ENCODE measurements at places on chromosomes 2 and 18.
A peak's percentile ranks its signal among the peaks of the same experiment; 100 is the strongest.

- H3K36me3 ChIP-seq: no peaks in the 10 kb centered on the region
- no peaks in the 10 kb centered on the region for H3K27me3 ChIP-seq
- DNase-seq: no peak
- H3K27ac ChIP-seq: no peak overlapping the region
These were observed 4.8 kb upstream of the ARHGAP15 start for GRCh38 chr2:143124445-143124844.

- no peaks in the 10 kb centered on the region for H3K27me3 ChIP-seq
- H3K4me3 ChIP-seq: no peak overlapping the region
- H3K27ac ChIP-seq: no peak overlapping the region
- DNase-seq: no peak
- no peaks in the 10 kb centered on the region for H3K4me1 ChIP-seq
These were observed 32.7 kb downstream of the NCL start for GRCh38 chr2:231431606-231432005.

GRCh38 chr18:12783524-12783923 lies 80.7 kb downstream of the PSMG2 start:
- no peak overlapping the region for H3K4me3 ChIP-seq
- H3K27ac ChIP-seq: no peak overlapping the region
- DNase-seq: no peak
- no peaks in the 10 kb centered on the region for H3K4me1 ChIP-seq
- H3K27me3 ChIP-seq: no peaks in the 10 kb centered on the region
- no peaks in the 10 kb centered on the region for H3K36me3 ChIP-seq

GRCh38 chr2:110888411-110888810 lies 156.0 kb downstream of the ACOXL start:
- H3K4me1 ChIP-seq: no peaks in the 10 kb centered on the region
- DNase-seq: no peak
- no peaks in the 10 kb centered on the region for H3K27me3 ChIP-seq
- no peak overlapping the region for H3K27ac ChIP-seq
- H3K4me3 ChIP-seq: no peak overlapping the region

GRCh38 chr18:275486-275885 lies 7.6 kb upstream of the THOC1 start:
- H3K27me3 ChIP-seq: no peaks in the 10 kb centered on the region
- no peaks in the 10 kb centered on the region for H3K4me1 ChIP-seq
- no peak overlapping the region for H3K27ac ChIP-seq
- H3K4me3 ChIP-seq: no peak overlapping the region
- DNase-seq: no peak

DNA sequence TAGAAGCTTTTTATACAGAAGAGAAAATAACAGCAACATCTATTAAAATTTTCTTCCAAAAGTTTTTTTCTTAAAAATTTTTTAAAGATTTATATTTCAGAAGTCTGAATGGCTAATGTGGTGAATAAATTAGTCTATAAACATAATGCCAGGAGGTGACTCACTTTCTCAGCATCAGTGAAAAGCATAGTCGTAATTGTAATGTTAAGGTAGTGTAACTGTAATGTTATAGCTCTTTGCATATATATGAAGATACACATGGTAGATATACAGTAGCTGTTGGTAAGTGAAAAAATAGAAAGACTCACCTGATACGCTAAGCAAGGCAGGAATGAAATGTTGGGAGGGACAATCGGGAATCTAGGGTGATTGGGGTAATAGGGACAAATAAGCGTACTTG lies 5.5 kb downstream of the TIMM21 start:
- H3K27ac ChIP-seq: no peak overlapping the region
- H3K4me1 ChIP-seq: peaks cover 18% of the 10 kb centered on the region
- H3K36me3 ChIP-seq: no peaks in the 10 kb centered on the region
- no peak for DNase-seq
- no peak overlapping the region for H3K4me3 ChIP-seq

- H3K4me1 ChIP-seq: no peaks in the 10 kb centered on the region
- no peak overlapping the region for H3K27ac ChIP-seq
- no peaks in the 10 kb centered on the region for H3K27me3 ChIP-seq
- no peaks in the 10 kb centered on the region for H3K36me3 ChIP-seq
- DNase-seq: no peak
These were observed 36.8 kb downstream of the PDIA6 start for GRCh38 chr2:10775831-10776230.

DNA sequence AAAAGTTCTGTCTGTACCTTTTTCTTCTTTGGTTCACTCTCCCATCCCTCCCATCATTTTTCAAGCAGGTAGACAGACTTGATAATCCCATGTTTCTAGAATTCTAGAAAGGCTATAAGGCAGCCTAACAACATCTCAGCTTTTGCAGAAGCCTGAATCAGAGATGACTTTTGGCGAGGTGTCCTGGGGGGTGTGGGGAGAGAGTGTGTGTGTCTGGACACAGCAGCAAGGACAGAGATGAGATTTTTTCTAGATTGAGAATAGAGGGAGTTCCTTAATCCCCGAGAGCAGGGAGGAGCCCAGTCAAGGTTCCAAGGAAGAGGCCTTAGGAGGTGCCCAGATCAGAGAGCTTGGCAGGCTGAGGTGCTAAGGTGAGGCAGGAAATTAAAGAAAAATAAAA lies 22.0 kb upstream of the LAPTM4A start:
- peaks cover 6% of the 10 kb centered on the region for H3K4me1 ChIP-seq
- no peaks in the 10 kb centered on the region for H3K36me3 ChIP-seq
- no peaks in the 10 kb centered on the region for H3K27me3 ChIP-seq
- DNase-seq: no peak

DNA sequence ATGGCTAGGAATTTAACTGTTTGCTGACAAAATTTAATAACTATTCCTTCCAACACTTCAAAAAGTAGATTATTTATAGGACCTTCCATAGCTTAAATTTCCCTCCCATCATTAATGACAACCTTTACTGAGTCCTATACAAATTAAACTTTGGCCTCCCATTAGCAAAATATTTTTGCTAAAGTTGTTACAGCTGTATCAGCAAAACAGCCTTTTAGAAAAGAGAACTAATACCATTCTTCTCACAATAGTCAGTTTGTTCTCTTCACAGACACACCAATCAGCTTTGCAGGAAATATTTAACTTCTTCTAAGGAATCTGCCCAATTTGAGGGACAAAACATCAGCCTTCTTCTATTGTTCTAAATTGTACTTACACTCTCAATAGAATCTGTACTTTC lies 12.0 kb upstream of the GCFC2 start:
- no peaks in the 10 kb centered on the region for H3K36me3 ChIP-seq
- DNase-seq: no peak
- H3K4me1 ChIP-seq: no peaks in the 10 kb centered on the region
- H3K27ac ChIP-seq: no peak overlapping the region
- peaks cover 11% of the 10 kb centered on the region for H3K27me3 ChIP-seq
- H3K4me3 ChIP-seq: no peak overlapping the region

DNA sequence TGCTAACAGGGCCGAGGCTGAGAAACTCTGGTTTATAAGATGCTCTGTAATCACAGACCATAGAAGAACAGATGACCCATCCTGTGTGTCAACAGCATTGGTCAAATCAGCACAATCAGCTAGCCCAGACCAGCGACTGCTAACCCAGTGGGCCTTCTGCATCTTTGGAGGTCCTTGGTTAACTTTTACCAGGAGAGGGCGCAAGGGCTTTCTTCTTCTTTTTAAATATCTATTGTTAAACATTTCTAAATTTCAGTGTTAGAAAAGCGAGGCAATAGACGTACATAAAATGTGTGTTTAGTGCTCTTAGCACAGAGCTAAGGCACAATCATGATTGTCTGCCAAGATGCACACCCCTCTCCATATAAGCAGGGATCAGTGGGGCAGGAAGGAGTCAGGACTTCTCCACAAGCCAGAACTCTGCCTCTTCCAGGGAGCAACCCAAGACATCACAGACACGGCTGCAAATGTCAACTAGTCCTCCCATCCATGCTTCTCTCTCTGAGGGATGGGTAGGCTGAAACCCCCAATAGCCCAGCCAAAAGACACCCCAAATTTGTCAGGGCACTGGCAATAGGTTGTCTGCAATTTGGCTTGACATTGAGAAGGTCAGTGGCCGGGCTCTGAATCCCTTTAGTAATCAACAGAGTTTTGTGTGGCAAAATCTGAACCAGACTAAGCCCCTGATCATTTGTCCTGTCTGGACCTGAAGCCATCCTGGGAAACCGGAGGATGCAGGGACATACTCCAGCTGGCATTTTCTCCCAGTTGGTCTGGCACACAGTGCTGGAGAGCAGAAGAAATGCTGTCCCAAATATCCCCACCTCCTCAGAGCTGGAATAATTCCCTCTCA lies 188.2 kb downstream of the BCL2 start:
- H3K36me3 ChIP-seq: no peaks in the 10 kb centered on the region
- H3K27me3 ChIP-seq: no peaks in the 10 kb centered on the region
- no peaks in the 10 kb centered on the region for H3K4me1 ChIP-seq
- no peak overlapping the region for H3K27ac ChIP-seq
- no peak for DNase-seq

GRCh38 chr18:60146220-60146960 lies 226.2 kb downstream of the MC4R start:
- no peak for DNase-seq
- no peak overlapping the region for H3K4me3 ChIP-seq
- H3K36me3 ChIP-seq: no peaks in the 10 kb centered on the region
- H3K27ac ChIP-seq: no peak overlapping the region

DNA sequence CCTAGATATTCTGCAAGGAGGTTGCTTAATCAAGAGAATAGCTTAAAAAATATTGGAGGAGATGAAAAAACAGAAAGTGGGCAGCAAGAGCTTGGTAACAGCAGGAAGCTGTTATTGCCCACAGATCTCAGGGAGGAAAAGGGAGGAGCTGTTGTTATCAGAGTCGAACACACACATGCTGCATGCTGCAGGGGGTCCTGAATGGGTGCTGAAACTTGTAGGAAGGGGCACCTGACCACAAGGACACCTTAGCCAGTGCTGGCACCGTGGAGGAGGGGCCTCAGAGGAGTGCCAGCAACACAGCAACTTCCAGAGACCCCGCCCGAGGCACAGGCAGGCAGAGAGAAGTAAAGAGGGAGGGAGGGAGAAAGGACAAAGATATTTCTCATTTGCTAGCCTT lies 332.9 kb downstream of the SOCS6 start:
- no peak overlapping the region for H3K4me3 ChIP-seq
- no peak for DNase-seq
- no peaks in the 10 kb centered on the region for H3K36me3 ChIP-seq
- H3K27me3 ChIP-seq: no peaks in the 10 kb centered on the region
- H3K27ac ChIP-seq: no peak overlapping the region

- peak overlapping the region; percentile 23 for H3K27ac ChIP-seq
- H3K4me3 ChIP-seq: no peak overlapping the region
- peaks cover 4% of the 10 kb centered on the region for H3K4me1 ChIP-seq
- DNase-seq: peak; percentile 20
- peaks cover 25% of the 10 kb centered on the region for H3K36me3 ChIP-seq
- H3K27me3 ChIP-seq: no peaks in the 10 kb centered on the region
These were observed 18.4 kb upstream of the WIPF1 start for GRCh38 chr2:174615871-174616436.

DNA sequence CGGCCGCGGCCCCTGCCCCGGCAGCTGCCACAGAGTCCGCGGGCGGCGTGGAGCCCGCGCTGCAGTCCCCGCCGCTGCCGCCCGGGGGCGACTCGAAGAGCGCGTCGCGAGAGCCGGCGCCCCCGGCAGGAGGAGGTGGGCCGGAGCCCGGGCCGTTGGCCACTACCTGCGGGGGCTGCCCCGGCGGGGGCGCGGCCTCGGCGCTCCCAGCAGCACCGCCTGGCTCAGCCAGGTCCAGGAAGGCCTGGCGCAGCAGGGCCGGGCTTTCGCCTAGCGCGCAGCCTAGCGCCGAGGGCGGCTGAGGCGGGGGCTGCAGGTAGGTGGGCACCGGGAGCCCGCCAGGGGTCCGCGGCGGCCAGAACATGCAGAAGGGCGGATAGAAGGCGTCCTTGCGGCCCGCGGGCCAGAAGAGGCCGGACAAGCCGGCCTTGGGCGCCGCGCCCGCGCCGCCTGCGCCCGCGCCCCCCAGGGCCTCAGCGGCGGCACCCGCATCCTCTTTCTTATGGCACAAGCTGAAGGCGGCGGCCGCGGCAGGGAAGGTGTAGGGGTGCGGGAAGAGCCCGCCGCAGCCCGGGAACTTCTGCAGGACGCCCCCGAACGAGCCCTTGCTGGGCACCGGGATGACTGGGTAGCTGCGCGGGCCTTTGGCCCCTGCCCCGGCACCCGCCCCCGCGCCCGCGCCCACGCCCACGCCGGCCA lies 3.9 kb downstream of the SKOR2 start:
- H3K36me3 ChIP-seq: no peaks in the 10 kb centered on the region
- DNase-seq: no peak
- H3K27me3 ChIP-seq: peaks cover 91% of the 10 kb centered on the region
- no peak overlapping the region for H3K4me3 ChIP-seq

GRCh38 chr2:25991965-25992364 lies 9.7 kb upstream of the KIF3C start:
- H3K27me3 ChIP-seq: no peaks in the 10 kb centered on the region
- H3K27ac ChIP-seq: no peak overlapping the region
- DNase-seq: no peak
- peaks cover 4% of the 10 kb centered on the region for H3K4me1 ChIP-seq

GRCh38 chr2:21288299-21288698 lies 164.5 kb downstream of the TDRD15 start:
- no peaks in the 10 kb centered on the region for H3K27me3 ChIP-seq
- no peak overlapping the region for H3K4me3 ChIP-seq
- H3K4me1 ChIP-seq: no peaks in the 10 kb centered on the region
- DNase-seq: no peak
- no peak overlapping the region for H3K27ac ChIP-seq

DNA sequence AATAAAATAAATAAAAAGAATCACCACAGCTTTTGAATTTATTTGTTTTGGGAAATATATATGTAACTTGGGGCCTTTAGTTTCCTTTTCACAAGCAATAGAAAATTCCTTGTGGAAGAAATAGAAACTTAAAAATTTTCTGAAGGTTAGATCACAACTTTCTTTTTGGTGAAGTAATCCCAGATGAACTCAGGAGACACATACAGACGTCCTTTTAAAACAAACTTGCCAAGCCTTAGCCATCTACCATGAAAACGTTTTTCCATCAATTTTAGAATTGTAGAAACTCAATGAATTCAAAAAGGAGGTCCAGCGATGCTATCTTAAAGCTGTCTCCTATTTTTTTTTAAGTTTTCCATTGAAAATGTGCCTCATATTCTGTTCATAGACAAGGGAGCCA lies 225.6 kb downstream of the ASXL3 start:
- H3K27me3 ChIP-seq: no peaks in the 10 kb centered on the region
- H3K27ac ChIP-seq: no peak overlapping the region
- H3K4me1 ChIP-seq: no peaks in the 10 kb centered on the region
- DNase-seq: no peak
- H3K36me3 ChIP-seq: no peaks in the 10 kb centered on the region

DNA sequence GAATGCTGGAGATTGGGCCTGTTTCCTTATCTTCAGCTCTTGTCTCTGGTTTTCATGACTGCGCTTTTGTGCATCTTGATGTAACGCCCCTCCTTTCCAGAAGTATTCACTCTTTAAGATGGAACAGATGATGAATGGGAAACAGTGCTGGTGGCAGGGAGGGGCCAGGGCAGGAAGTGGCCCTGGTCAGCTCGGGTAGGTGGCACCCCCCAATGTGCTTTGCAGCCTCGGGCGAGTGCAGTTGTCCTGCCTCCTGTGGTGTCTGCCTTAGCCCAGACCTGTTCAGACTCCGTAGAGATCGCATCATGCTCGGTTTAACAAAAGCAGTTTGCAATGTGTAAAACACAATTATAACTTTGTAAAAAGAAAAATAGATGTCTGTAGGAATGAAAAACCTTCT lies 17.0 kb upstream of the MGAT4A start:
- no peaks in the 10 kb centered on the region for H3K36me3 ChIP-seq
- peaks cover 31% of the 10 kb centered on the region for H3K4me1 ChIP-seq
- H3K4me3 ChIP-seq: no peak overlapping the region
- DNase-seq: no peak
- H3K27me3 ChIP-seq: no peaks in the 10 kb centered on the region

GRCh38 chr2:177020524-177021119 lies 192.0 kb upstream of the HNRNPA3 start:
- no peak for DNase-seq
- H3K27me3 ChIP-seq: no peaks in the 10 kb centered on the region
- H3K36me3 ChIP-seq: no peaks in the 10 kb centered on the region
- no peak overlapping the region for H3K4me3 ChIP-seq

Data from left lung (tissue), 14 donors.